KG1 (cell line): ENCODE measurements at places on chromosomes 1 and 21.

DNA sequence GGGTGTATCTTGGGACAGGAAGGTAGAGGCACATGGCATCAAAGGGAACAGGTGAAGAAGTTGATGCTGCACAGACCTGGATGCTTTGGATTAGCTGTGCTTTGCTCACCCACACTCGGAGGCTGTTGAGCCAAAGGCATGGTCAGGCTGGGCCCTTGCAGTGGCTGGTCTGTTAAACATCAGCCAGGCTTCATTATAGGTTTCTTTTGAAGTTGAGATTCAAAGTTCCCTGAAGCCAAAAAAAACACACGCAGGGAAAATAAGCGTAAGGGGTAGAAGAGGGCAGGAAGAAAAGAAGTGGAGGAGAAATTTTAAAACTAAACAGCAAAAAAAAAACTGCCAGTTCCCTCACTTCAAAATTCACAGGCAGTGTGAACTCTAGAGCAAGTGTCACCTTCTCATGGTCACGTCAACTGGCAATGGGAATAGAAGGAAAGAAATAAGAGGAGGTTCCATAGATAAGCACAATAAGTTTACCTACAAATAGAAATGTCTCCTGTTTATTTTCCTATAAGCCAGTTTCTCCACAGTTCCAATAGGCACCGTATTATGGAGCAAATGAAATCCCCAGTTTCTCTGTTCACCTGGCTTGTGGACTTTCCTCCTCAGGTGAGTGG is 139.5 kb downstream of the PAPPA2 start:
- DNase-seq = no peak

DNA sequence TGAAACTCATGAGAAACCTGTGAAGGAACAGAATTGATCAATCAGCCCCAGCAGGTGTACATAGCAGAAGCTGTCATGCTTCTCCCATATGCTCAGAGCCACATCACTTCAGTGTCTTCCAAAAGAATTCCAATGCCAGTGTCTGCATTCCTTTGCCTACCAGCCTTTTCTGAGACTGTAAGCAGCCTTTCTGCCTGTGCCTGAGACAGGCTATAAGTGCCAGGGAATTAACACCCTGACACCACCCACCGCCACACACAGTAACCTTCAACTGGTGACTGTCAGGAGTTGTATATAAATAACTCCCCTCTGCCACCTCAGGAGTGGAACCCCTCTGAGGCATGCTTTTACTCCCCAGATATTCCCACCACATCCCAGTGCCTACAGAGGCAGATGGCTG is 38.1 kb upstream of the SLAMF9 start:
- DNase-seq = no peak

- no peak for DNase-seq
Observed at GRCh38 chr1:208369045-208369444, 124.9 kb upstream of the PLXNA2 start.

GRCh38 chr1:162985816-162986435 is 83.2 kb upstream of the RGS4 start:
- no peak for DNase-seq

DNA sequence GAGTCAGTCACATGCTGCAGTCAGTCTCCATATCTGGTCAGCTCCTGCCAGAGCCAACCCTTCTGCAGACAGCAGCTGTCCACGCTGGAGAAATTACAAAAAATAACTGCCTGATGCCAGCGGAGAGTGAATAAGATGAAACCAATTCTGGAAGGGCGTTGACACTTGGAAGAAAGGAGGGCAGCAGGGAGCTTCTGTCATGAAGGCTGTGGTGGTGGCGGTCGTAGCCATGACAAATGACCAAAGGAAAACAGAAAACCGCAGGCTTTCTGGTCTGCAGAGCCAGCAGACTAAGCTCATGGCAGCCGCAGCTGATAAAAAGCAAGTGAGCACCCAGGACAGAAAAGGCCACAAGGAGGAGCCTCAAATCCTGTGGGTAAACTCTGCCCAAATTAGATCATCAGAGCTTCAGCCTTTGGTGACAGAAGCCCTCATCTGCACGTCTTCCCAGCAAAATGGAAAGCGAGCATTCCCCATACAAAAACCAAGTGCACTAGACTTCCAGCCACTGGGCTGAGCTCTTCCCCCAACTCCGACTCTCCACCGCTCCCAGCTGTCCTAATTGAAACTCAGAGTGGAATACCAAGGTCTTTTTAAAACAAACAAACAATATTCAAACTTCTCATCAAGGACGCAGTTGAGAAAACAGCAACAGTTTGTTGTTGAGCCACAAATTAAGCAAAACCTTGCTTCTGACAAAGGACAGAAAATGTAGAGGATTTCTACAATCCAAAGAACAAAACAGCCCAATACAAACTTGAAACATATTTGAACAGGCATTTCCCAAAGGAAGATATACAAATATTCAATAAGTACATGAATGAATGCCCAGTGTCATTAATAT is 28.7 kb downstream of the RSPH1 start:
- DNase-seq = no peak

- DNase-seq = no peak
Observed at GRCh38 chr21:16388911-16389560, 659.3 kb downstream of the USP25 start.

- DNase-seq = no peak
Observed at GRCh38 chr1:47950471-47950870, 46.7 kb downstream of the TRABD2B start.

DNA sequence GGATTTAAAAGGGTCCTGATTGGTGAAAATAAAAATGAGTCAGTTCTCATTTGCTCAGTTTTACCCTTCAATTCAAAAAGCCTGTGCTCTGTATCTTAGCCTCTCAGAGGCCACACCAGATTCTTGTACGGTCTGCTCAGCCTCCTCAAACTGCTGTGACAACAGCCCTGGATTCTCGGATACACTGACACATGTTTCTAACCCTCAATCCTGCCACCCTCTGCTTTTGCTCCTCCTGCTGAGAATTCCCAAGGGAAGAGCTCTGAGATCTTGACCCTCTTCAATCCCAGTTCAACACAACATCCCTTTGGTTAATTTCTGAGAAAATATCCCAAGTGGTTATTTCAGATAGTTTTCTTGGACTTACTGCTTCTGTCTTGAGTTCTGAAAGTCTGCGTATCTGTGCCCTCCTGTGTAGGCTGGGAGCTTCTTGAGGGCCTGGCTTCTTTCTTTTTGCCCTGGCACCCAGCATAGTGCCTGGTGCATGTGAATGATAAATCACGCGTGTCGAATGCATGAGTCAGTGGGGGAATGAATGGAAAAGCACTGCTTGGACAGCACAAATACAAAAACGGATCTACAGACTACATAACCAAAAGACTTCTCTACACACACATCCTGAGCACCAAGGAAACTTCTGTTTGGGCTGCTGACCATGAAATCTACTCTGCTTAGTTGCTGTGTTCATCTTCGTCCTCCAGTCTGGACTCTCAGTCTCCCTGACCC is 24.5 kb downstream of the IRF2BP2 start:
- DNase-seq = no peak

DNA sequence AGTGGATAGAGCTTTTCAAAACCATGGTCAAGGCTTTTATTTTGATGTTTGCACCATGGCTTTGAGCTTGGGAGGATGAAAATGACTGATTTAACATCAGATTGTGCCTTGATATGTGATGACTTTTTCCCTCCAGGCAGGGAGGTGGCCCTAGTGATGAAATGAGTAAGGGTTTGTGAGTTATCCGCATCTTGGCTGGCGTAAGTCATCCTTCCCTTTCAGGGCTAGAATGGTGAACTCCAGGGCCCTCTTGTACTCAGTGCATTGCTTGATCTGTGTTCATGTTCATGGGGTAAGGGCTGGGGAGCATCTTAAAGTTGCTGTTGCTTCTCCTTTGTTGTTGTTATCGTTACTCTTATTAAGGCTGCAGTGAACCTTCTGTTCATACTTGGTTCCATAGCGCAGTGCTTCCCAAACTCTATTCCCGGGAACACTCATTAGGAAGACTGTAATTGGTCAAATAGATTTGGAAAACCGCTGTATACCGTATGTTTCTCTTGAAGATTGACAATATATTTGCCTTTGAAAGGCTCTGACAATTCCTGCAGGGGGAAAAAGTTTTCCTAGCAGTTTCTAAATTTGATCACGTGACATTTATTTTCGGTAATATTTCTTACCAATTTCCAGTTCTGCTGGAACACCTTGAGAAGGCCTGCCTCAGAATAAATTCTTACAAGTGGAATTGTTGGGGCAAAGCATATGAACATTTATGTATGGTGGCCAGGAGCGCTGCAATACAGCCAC is 23.1 kb downstream of the GPR137B start:
- DNase-seq = no peak

- no peak for DNase-seq
Observed at GRCh38 chr1:37753473-37754321, 11.2 kb downstream of the EPHA10 start.

- DNase-seq = no peak
Observed at GRCh38 chr1:47771751-47772150, 225.4 kb downstream of the TRABD2B start.

DNA sequence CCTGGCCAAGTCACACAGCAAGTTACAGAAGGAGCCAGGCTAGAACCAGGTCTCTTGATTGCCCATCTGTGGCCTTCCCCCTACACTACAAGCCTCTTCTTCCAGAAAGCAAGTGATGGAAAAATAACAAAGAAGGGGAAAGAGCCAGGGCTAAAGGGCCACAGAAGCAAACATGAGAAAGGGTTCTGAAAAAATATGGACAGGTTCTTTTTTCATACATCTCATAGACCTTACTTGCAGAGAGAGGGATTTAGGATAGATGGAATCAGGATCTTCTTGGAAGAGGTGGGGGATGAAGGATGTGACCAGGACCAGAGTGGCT is 3.2 kb downstream of the RHBG start:
- no peak for DNase-seq

DNA sequence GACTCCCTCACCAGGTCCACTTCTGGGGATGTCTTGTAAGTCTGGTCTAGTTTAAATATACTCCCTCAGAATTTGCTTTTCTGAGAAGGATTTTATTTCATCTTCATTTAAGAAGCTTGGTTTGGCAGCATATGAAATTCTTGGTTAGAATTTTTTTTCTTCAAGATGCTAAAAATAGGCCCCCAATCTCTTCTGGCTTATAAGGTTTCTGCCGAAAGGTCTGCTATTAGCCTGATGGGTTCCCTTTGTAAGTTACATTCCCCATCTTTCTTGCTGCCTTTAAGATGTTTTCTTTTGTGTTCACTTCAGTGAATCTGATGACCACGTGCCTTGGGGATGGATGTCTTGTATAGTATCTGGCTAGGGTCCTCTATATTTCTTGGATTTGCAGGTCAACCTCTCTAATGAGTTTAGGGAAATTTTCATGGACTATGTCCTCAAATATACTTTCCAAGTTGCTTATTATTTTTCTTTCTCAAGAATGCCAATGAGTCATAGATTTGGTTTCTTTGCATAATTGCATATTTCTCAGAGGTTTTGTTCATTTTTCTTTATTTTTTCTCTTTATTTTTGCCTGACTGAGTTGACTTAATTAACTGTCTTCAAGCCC is 19.4 kb downstream of the TCP10L start:
- no peak for DNase-seq
